ENCODE measurements at places on chromosomes 16 and 17. TPM values are rescaled to one million over a fixed set of nuclear protein-coding genes. Genes with fewer than 3 reads are reported as not detected.

GRCh38 chr16:69823831-69824563 lies 61.9 kb downstream of the WWP2 start:
- H3K27me3 ChIP-seq: no peaks in the 10 kb centered on the region
- no peaks in the 10 kb centered on the region for H3K4me1 ChIP-seq
- DNase-seq: no peak
- no peak overlapping the region for H3K27ac ChIP-seq
- H3K36me3 ChIP-seq: no peaks in the 10 kb centered on the region
- no peak overlapping the region for H3K4me3 ChIP-seq

GRCh38 chr16:66028510-66029216 lies 337.8 kb upstream of the CDH5 start:
- no peaks in the 10 kb centered on the region for H3K36me3 ChIP-seq
- no peak overlapping the region for H3K4me3 ChIP-seq
- H3K4me1 ChIP-seq: no peaks in the 10 kb centered on the region
- no peak for DNase-seq

The DHRS13 gene
- 32.8 TPM for total RNA-seq

The DPEP1 gene
- 7.8 TPM for total RNA-seq

GRCh38 chr17:48868916-48869500 lies 23.6 kb upstream of the ATP5MC1 start:
- H3K4me1 ChIP-seq: peaks cover 54% of the 10 kb centered on the region
- peak overlapping the region; percentile 36 for H3K27ac ChIP-seq
- no peaks in the 10 kb centered on the region for H3K27me3 ChIP-seq
- no peak for DNase-seq
- H3K4me3 ChIP-seq: no peak overlapping the region

GRCh38 chr16:35598696-35599332 lies 2139.4 kb downstream of the TP53TG3F start:
- H3K4me1 ChIP-seq: no peaks in the 10 kb centered on the region
- no peaks in the 10 kb centered on the region for H3K36me3 ChIP-seq
- no peaks in the 10 kb centered on the region for H3K27me3 ChIP-seq
- no peak for DNase-seq
- no peak overlapping the region for H3K27ac ChIP-seq

GRCh38 chr16:86156155-86156554 lies 257.2 kb downstream of the IRF8 start:
- H3K4me3 ChIP-seq: no peak overlapping the region
- H3K36me3 ChIP-seq: no peaks in the 10 kb centered on the region
- no peaks in the 10 kb centered on the region for H3K27me3 ChIP-seq
- no peaks in the 10 kb centered on the region for H3K4me1 ChIP-seq
- no peak overlapping the region for H3K27ac ChIP-seq
- DNase-seq: no peak

GRCh38 chr16:87409781-87410180 lies 17.6 kb downstream of the MAP1LC3B start:
- peaks cover 8% of the 10 kb centered on the region for H3K36me3 ChIP-seq
- no peak overlapping the region for H3K27ac ChIP-seq
- no peak for DNase-seq
- H3K27me3 ChIP-seq: no peaks in the 10 kb centered on the region

DNA sequence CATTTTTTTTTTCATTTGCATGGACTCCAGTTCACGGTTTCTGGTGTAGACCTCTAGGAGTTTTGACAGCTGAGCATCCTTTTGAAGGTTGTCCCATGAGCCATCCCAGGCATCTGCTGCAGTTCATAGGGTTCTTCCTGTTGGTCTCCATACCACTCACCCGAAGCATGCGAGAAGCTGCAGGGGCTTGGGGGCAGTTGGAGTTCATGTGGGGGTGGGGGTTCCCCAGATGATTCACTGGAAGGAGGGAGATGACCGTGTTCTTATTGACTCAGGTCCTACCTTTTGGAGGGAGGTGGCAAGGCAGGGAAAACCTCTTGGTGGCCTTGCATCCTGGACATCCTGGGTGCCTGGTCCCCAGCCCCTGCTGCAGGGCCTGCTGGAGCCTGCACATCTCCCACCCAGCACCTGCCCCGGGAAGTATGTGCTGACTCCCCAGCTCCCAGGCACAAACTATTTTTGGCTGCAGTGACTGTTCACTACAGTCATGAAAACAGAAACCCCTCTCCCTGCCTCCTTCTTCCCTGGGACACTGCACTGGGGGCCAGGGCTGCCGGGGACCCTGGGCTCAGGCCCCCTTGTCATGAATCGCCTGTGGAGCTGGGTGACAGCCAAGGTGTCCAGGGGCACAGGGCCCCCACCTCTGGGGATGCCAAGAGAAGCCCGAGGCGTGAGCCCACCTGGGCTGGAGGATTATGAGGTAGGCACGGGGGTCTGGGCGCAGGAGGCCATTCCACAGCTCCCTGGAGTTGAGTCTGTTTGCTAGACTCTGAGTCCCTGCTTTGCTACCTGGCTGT lies 64.9 kb upstream of the LGALS9 start:
- no peak overlapping the region for H3K4me3 ChIP-seq
- no peaks in the 10 kb centered on the region for H3K36me3 ChIP-seq
- no peaks in the 10 kb centered on the region for H3K27me3 ChIP-seq
- H3K4me1 ChIP-seq: peaks cover 37% of the 10 kb centered on the region
- no peak overlapping the region for H3K27ac ChIP-seq

DNA sequence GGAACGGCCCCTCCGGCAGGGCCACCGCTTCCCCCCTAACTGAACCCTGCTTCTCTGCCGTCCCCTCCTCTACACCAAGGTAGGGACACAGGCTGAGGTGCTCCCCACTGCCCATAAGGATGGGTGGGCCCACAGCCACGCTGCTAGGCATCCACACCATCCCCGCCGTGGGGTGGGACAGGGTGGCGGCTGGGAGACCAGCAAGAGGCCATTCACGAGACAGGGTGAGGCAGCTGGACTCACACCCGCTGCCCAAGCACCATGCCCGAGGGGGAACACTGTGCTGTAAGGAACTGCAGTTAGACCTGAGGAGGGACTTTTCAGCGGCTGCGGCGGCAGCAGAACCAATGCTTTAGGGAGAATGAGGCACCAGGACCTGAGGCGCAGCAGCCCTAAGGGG lies 47.5 kb upstream of the RRN3 start:
- H3K27me3 ChIP-seq: no peaks in the 10 kb centered on the region
- H3K36me3 ChIP-seq: no peaks in the 10 kb centered on the region
- H3K4me3 ChIP-seq: no peak overlapping the region
- DNase-seq: no peak
- no peaks in the 10 kb centered on the region for H3K4me1 ChIP-seq
- H3K27ac ChIP-seq: no peak overlapping the region

DNA sequence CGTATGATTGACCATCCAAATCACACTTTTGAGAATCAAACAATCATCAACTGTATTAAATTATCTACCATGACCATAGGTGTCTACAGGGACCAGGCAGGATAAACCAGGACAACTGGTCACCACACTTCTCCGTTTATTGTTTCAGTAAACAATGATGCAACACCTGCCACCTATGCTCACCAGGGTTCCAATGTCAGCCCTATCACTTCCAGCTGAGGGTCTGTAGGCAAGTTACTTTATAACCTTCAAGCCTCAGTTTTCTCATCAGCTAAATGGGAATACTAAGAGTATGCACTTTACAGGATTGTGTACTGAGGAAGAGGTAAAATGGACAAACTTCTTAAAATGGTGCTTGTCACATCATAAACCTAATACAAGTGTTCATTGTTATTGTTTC lies 14.9 kb downstream of the TMEM114 start:
- H3K4me3 ChIP-seq: no peak overlapping the region
- H3K4me1 ChIP-seq: peaks cover 6% of the 10 kb centered on the region
- H3K36me3 ChIP-seq: no peaks in the 10 kb centered on the region
- no peak overlapping the region for H3K27ac ChIP-seq
- DNase-seq: no peak

DNA sequence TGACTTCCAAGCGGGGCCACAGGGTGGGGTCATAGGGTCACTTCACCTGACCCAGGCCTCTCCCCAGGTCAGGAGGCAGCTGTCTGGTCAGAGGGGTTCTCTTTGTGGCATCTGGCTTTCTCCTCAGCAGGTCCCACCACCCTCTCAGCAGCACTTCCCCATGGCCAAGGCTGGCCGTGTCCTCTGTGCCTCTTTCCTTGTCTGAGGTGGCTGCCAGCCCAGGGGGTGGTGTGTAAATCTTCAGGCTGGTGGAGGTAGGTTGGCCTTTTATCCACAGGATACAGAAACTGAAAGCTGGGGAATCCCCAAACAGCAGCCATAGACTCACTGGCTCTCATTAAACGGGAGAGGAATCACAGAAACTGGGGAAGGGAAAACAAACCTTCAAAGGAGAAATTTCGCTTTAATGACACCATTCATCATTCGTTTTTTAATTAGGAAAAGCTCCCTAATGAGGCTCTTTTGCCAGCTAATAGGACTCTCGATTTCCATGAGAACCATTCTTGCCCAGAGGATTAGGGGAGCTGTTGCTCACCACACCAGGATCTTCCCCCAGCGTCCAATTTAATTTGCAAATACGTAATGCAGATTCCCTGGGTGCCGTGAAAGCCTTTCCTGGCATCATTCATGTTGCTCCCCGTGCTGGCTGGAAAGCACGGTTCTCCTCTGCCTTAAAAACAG lies 18.0 kb downstream of the C17orf75 start:
- no peaks in the 10 kb centered on the region for H3K4me1 ChIP-seq
- H3K4me3 ChIP-seq: no peak overlapping the region
- no peak overlapping the region for H3K27ac ChIP-seq
- H3K36me3 ChIP-seq: no peaks in the 10 kb centered on the region
- H3K27me3 ChIP-seq: no peaks in the 10 kb centered on the region

DNA sequence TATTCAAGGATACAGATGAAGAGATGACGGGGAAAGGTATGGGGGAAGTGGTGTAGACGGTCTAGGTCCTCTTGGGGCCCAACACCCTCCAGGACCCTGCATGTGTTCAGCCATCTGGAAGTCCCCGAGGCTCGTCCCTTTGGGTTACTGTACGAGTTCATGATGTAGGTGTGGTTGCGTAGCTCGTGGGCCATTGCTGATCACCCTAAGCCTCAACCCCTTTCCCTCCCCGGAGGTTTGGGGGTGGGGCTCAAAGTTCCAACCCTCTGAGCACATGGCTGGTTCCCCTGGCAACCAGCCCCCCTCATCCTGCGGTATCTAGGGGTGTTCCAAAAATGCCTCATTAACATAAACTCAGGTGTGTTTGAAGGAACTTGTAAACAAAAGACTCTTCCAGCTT lies 98.8 kb upstream of the METRNL start:
- H3K4me1 ChIP-seq: no peaks in the 10 kb centered on the region
- no peak overlapping the region for H3K4me3 ChIP-seq
- DNase-seq: no peak
- no peak overlapping the region for H3K27ac ChIP-seq
- no peaks in the 10 kb centered on the region for H3K27me3 ChIP-seq

Data from Caco-2 (cell line).